ENCODE measurements at places on chromosomes 5 and 9. TPM values are rescaled to one million over a fixed set of nuclear protein-coding genes. Genes with fewer than 3 reads are reported as not detected.
A peak's percentile ranks its signal among the peaks of the same experiment; 100 is the strongest.

Gene SLC2A8
- 8.9 TPM for total RNA-seq

Gene CDKN2A
- not detected for total RNA-seq

Gene PDCD1LG2
- total RNA-seq = 4.0 TPM

Gene HTR1A
- total RNA-seq = not detected

DNA sequence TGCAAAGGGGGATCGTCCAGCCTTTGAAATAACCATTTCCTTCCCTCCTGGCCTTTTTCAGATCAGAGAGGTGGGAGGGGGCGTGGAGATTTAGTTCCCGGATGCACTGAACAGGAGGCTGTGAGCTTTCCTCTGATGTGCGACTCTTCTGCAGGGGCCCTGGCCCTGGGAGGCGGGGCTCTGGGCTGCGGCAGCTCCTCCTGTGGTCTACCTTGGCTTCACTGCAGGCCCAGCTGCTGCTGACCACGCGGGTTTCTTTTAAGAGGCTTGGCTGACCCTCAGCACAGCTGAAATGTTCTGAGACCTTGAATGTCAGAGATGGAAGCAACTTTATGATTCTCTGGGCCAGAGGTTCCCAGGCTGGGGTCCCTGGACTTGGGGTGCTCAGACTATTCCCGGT, 27.0 kb upstream of the COL15A1 start:
- DNase-seq = no peak

DNA sequence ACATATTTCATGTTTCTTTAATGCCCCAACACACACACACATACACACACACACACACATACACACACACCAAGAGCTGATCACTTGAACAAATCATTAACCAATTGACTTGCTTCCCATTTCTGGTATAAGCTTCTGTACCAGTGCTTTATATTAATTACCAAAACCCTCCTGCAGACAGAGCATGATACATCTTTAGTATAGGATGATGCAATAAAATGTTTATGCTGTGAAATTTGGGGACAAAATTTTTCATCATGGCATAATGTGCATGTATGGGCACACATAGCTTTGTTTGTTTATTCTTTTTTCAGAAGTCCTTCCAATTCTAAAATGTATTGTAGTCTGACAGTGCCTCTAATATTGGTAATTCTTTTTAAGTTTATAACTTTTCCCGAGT, 34.5 kb downstream of the SLC1A3 start:
- DNase-seq = no peak

GRCh38 chr5:137622850-137623249, 113.0 kb downstream of the KLHL3 start:
- DNase-seq = no peak

GRCh38 chr9:114179516-114179915, 24.2 kb downstream of the COL27A1 start:
- DNase-seq = no peak

- DNase-seq = no peak
Observed at GRCh38 chr9:89022902-89023301, 31.6 kb downstream of the S1PR3 start.

DNA sequence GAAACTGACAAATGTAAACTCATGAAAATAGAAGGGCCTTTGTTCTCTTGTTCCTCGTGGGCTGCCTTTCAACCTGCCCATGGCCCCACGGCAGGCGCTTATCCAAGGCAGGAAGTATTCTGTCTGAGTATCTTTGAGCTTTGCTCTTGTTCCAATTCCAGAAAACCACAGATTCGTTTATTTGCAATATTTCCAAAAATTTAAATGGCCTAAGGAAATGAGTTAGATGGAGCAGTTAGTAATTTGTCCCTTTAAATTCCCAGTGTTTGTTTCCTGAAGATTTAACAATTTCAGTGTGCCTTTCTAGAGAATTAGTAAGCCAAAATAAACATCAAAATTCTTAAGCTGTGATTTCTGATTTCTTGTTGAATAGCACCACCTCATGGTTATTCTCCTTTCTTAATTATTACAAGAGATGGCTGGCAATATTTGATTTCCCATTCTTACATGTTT, 299.4 kb upstream of the RASA1 start:
- peak; percentile 61 for DNase-seq

DNA sequence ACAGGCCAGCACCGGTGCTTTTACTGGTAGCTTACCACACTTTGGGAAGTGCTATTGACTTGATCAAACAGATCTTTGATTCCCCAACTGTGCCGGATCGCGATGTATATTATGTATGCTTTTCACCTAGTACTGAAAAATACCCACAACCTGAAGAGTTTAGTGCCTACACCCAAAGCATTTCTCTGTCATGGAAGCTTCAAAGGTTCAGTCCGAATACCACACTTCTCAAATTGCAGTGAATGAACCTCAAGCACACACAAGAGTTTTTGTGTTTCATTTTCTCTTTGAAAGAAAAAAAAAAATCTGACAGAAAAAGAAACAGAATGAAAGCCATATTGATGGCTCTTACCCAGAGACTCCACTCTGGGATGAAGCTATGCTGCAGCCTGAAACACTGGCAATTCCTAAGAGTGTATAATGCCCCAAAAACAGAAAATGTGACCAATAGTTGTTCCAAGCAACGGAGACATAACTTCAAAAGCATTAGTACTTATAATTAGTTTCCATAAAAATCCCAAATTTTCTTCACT, 100.9 kb downstream of the EBF1 start:
- DNase-seq = no peak

DNA sequence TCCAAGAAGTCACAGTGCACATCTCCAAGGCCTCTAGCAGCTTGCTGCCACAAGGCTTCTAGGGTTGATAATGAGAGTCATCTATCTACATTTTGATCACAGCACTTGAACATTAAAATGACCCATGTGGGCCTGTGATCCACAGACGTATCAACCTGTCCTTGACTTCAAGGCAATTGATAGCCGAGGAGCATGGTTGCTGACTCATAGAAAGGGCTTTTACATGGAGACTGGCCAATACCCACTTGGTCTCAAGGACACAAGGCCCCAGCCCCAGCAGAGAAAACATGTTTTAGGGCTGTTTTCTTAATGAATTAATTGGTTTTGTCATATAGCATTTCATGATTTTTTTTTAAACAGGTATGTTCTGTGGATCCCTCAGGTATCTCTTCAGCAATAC, 314.0 kb downstream of the SEMA5A start:
- no peak for DNase-seq

DNA sequence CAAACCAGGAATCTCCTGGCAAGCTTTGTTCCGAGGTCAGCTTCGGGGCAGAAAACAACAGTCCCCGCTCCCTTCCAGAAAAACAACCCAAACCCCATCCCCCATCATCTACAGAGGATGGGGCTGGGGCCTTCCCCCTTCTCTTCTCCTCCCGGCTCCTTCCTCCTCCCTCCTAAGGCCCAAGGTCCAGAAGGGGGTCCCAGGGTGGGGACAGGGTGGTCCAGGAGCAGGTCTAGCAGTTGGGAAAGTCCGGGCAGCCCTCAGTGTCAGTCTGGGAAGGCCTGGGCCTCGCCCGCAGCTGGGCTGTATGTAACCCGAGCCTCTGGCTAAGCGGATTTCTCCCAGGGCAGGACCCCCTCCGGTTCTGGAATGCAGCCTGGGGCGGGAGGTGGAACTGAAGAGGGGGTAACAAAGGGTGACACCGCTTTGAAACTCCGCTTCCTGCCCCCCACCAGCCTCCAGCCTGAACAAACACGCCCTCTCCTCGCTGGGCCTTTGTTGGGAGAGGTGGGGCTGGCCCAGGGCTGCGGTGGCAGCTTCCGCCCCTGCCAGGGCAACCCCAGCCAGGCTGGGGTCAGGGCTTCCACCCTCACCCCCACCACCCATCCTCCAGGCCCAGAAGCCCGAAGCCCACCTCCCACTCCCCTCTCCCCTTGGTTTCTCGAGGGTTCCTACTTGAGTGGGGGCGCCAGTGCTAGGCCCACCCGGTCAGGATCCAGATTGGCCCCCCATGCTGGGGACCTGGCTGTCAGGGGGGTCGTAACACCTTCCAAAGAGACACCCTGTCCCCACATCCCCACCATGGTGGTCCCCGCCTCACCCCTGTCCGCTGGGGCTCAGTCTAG, 63.5 kb downstream of the C9orf50 start:
- peak; percentile 56 for DNase-seq

DNA sequence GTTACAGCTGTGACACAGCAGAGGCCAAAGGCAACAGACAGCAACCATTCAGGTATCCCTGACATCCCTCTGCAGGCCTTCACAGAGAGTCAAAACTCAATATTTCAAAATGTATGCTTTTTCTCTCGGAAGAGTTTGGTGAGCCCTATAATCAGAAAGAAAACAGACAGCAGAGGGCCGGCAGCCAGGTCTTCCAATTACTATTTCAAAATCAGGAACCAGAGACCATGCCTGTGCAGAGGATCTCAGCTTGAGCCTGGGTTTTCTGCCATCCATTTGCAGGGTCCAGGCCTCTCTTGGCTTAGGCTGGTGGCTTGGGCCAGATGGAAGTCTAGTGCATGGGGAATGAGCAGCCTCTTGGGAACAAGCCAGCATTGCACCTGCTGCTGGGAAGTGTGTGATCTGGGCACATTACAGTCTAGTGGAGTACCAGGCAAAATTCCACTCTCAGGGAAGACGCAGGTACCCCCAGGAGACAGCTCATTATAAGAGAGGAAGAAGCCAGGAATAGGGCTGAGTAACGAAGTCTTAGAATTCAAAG, 231.3 kb downstream of the ENC1 start:
- no peak for DNase-seq

GRCh38 chr9:74711341-74711740, 176.4 kb downstream of the TRPM6 start:
- no peak for DNase-seq

DNA sequence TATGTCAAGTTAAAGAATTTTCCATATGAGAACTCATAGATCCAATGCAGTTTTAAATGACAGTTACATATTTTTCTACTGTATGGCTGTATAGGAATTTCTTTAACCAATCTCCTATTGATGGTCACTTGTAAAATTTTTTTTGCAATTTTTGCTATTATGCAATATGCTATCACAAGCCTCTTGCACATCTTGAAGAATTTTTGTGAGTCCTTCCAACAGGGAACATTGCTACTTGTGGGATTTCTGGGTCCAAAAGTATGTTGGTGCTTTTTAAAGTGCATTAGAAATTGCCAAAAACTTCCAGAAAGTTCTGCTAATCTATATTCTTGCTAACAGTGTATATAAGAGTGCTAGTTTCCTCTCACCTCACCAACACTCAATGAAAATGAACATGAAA, 65.1 kb downstream of the NPR3 start:
- DNase-seq = no peak

GRCh38 chr5:152882621-152883020, 477.5 kb upstream of the NMUR2 start:
- no peak for DNase-seq

DNA sequence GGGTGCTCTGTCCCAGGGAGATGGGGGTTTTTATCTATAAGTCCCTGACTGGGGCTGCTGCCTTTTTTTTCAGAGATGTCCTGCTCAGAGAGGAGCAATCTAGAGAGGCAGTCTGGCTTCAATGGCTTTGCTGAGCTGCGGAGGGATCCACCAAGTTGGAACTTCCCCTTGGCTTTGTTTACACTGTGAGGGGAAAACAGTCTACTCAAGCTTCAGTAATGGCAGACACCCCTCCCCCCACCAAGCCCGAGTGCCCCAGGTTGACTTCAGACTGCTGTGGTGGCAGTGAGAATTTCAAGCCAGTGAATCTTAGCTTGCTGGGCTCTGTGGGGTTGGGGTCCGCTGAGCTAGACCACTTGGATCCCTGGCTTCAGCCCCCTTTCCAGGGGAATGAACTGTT, 375.8 kb downstream of the RAB3C start:
- DNase-seq = no peak
